ENCODE measurements at places on chromosomes 2 and 18.

GRCh38 chr18:8616028-8616401 lies 6.8 kb downstream of the RAB12 start:
- DNase-seq, result no peak

DNA sequence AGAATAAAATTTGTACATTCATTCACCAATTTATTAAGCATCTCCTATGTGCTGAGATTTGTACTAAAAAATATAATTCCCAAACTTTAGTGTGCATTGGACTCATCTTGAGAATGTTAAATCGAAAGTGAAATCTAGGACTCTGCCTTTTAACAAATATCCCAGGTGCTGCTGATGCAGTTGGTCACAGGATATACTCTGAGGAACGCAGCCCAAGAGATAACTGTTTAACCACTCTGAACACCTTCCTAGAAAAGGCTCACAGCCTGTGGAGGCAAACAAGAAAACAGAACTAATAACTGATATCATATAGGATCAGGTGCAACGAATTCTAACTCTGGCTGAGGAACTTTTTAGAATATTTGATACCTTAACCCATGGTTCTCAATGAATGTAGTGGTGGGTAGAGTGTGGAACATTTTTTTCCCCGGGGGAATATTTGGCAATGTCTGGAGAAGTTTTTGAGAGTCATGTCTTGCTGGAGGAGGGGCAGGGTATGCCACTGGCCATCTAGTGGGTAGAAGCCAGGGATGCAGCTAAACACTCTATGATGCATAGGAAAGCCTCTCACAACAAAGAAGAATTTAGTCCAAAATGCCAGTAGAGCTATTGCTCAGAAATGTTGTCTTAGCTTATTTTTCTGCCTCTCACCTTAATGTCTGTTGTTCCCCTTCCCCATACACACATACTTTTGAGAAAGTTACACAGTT lies 96.5 kb downstream of the EHBP1 start:
- no peak for DNase-seq

DNA sequence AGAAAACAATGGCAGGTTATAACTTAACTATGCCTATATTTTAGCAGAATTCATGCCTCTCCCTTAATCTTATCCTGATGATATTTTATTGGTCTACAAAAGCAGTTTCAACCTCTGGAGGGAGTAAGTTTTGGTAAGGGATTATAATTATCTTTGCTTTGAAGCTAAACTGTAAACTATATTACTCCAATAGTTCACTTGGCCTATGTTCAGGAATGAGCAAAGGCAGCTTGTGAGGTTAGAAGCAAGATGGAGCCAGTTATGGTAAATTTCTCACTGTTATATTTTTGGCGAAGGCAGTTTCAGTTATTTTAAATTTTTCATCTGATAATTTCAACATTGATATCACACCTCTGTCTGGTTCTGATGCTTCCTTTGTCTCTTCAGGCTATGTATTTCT lies 192.5 kb upstream of the RGPD4 start:
- DNase-seq, result no peak

- no peak for DNase-seq
Measured at GRCh38 chr2:30987566-30987965, 150.7 kb downstream of the GALNT14 start.

- no peak for DNase-seq
Measured at GRCh38 chr2:195984923-195985726, 83.5 kb downstream of the DNAH7 start.

- DNase-seq, result no peak
Measured at GRCh38 chr2:203532957-203533658, 2.0 kb downstream of the RAPH1 start.

DNA sequence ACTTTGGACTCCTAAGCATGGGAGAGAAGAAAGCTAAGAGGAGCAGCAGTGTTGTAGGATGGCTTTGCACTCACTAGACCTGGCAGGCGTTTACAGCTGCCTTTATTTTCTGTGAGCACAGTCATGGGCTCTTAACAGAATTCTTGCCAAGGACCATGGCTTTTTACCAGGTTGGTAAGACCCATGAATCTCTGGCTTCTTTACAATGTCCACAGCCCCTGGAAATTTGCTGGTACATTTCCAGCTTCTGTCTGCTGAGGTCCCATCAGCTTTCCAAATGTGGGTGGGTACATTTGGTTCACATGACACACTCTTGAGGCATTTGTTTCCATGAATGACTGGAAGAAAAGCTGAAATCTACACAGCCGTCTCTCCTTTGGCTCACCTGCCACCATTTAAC lies 162.7 kb downstream of the PPP1R1C start:
- no peak for DNase-seq

GRCh38 chr2:40204268-40204667 lies 247.6 kb downstream of the SLC8A1 start:
- no peak for DNase-seq

- DNase-seq, result no peak
Measured at GRCh38 chr2:236684504-236685256, 115.1 kb downstream of the ACKR3 start.

DNA sequence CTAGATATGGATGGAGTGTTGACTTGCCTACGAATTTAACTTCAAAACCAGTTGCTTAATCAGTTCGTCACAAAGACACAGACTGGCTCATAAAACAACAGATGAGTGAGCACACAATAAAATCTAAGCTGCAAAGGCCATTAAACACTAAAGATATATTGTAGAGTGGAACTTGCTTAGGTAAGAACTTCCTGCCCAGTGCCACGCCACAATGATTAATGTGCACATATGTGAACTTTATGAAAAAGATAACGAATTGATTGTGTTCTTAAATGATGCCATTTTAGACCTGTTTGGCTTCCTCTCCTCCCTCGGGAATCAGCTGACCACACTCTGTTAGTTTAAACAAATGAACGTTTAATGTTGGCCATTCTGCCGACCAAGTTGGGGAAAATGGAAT lies 2031.3 kb upstream of the CELF4 start:
- no peak for DNase-seq

- DNase-seq, result no peak
Measured at GRCh38 chr18:14921031-14921430, 173.1 kb downstream of the ANKRD30B start.
